ENCODE measurements at places on chromosomes 16 and 17. TPM values are rescaled to one million over a fixed set of nuclear protein-coding genes. Genes with fewer than 3 reads are reported as not detected.

LPCAT2 gene
- 5.5 TPM for total RNA-seq

PITPNC1 gene
- 31.3 TPM for total RNA-seq

PTGES3L gene
- total RNA-seq = 0.77 TPM

SLC5A11 gene
- 0.27 TPM for total RNA-seq

CTRB2 gene
- total RNA-seq = not detected

HOXB6 gene
- 4.0 TPM for total RNA-seq

NHERF1 gene
- 51.1 TPM for total RNA-seq

OR2C1 gene
- not detected for total RNA-seq

KRTAP4-6 gene
- not detected for total RNA-seq

MT1E gene
- not detected for total RNA-seq

MPV17L gene
- 5.7 TPM for total RNA-seq

TMEM114 gene
- not detected for total RNA-seq

PPY gene
- total RNA-seq = not detected

KREMEN2 gene
- total RNA-seq = 1.9 TPM

SLC5A2 gene
- 0.18 TPM for total RNA-seq

MPP2 gene
- total RNA-seq = 1.3 TPM

SDR42E2 gene
- total RNA-seq = not detected

GINS2 gene
- total RNA-seq = 27.4 TPM

MYADML2 gene
- total RNA-seq = not detected

MMP28 gene
- 8.8 TPM for total RNA-seq

PPL gene
- 4.2 TPM for total RNA-seq

HOXB5 gene
- total RNA-seq = 1.6 TPM

DHRS7C gene
- not detected for total RNA-seq

MYH1 gene
- not detected for total RNA-seq

ATF7IP2 gene
- 9.9 TPM for total RNA-seq

PDF gene
- total RNA-seq = 26.6 TPM

PIRT gene
- total RNA-seq = not detected

TPSG1 gene
- not detected for total RNA-seq

OR1F1 gene
- 0.29 TPM for total RNA-seq

ALOXE3 gene
- 10.3 TPM for total RNA-seq

SLC25A19 gene
- 15.3 TPM for total RNA-seq

CBFB gene
- 61.8 TPM for total RNA-seq

NAE1 gene
- 66.3 TPM for total RNA-seq

RNF112 gene
- total RNA-seq = 1.0 TPM

KRTAP1-5 gene
- not detected for total RNA-seq

ORC6 gene
- 38.0 TPM for total RNA-seq

TMEM100 gene
- 0.07 TPM for total RNA-seq

GNAO1 gene
- total RNA-seq = 0.72 TPM

UTS2R gene
- 0.06 TPM for total RNA-seq

TBC1D26 gene
- total RNA-seq = not detected

TBX6 gene
- total RNA-seq = 0.29 TPM

FLOT2 gene
- 91.3 TPM for total RNA-seq

GNGT2 gene
- total RNA-seq = 0.72 TPM

CCL16 gene
- not detected for total RNA-seq

INCA1 gene
- total RNA-seq = 1.2 TPM

SPNS2 gene
- total RNA-seq = 10.5 TPM

SLC6A2 gene
- total RNA-seq = 0.07 TPM

RRAD gene
- total RNA-seq = 67.8 TPM

CRYBA1 gene
- not detected for total RNA-seq

NSRP1 gene
- 30.1 TPM for total RNA-seq

EFNB3 gene
- 1.2 TPM for total RNA-seq
